Esophagus muscularis mucosa (tissue), 4 donors: ENCODE measurements at places on chromosomes 12 and 14.

- DNase-seq, result no peak
Measured at GRCh38 chr14:20197459-20197858, 6.8 kb downstream of the OR11G2 start.

GRCh38 chr12:82176026-82176425 is 182.2 kb downstream of the CCDC59 start:
- no peak for DNase-seq

GRCh38 chr14:89212386-89213235 is 204.4 kb downstream of the FOXN3 start:
- no peak for DNase-seq

DNA sequence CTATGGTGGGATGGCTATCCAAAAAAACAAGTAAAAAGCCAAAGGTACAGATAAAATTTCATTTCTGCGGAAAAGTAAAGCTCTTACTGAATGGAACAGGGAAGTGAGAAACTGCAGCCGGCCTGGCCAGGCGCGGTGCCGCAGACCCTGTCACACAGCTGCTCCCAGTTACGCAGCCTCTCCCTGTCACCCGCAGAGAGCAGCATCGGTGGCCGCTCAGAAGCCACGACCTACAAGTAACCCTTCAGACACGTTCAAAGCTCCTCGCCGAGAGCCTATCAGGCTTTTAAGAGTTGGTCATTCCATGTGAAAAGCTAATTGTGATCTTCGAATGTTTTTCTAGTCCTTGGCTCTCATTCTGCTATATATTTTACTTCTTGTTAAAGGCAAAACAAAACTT is 11.0 kb upstream of the ANKLE2 start:
- DNase-seq, result no peak

DNA sequence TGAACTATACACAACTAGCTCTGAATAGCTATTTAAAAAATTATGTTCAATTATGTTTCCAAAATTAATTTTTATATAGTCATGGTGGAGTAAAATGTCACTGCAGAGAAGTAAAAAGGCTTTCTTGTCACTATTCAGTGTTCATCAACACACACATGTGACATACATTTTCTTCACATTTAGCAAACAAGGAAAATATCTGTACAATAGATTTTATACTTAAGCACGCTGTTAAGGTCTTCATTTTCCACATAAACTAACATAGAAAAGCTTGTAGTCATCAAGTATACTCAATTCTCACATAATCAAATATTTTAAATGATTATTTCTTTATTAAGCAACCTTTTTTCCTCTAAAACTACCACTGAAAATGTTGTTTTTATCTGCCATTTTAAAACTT is 141.2 kb upstream of the DIO2 start:
- DNase-seq, result no peak
